ENCODE measurements at places on chromosomes 7 and 10. TPM values are rescaled to one million over a fixed set of nuclear protein-coding genes. Genes with fewer than 3 reads are reported as not detected.
A peak's percentile ranks its signal among the peaks of the same experiment; 100 is the strongest.

Gene OR2A12
- not detected for total RNA-seq

DNA sequence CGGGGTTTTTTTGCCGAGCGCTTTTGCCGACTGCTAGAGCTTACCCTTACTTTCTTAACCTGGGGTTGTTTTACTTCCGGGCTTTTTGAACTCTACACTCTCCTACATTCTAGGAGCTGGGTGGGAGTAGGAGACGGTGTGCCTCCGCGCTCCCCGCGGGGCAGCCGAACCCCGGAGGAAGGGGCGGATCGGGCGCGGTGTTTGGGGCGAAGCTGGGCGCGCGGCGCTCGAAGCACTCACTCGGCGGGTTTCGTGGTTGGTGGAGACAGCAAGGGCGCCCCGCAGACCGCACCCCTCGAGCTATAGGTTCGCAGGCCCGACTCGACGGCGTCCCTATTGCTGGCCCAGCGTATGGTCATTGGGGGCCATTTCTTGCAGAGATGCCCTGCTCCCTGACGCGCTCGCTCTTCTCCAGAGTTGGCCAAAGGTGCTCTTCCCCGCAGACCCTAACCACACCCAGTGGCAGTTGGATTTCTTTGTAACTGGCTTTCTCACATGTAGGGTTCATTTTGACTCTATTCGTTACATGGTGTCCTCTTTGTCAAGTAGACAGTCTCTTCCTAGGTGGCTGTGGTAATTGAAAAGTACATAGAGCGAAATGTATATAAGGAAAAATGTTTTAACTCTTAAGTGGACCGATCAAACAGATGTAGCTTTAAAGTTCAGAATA, 364 bp downstream of the ZNF518A start:
- peak; percentile 60 for DNase-seq

- no peak for DNase-seq
These were observed 712.1 kb downstream of the PARD3 start for GRCh38 chr10:34102893-34103506.

GRCh38 chr7:97020996-97021746, 3.5 kb downstream of the DLX5 start:
- no peak for DNase-seq

GRCh38 chr10:120984221-120984620, 133.1 kb downstream of the WDR11 start:
- DNase-seq: peak; percentile 16

DNA sequence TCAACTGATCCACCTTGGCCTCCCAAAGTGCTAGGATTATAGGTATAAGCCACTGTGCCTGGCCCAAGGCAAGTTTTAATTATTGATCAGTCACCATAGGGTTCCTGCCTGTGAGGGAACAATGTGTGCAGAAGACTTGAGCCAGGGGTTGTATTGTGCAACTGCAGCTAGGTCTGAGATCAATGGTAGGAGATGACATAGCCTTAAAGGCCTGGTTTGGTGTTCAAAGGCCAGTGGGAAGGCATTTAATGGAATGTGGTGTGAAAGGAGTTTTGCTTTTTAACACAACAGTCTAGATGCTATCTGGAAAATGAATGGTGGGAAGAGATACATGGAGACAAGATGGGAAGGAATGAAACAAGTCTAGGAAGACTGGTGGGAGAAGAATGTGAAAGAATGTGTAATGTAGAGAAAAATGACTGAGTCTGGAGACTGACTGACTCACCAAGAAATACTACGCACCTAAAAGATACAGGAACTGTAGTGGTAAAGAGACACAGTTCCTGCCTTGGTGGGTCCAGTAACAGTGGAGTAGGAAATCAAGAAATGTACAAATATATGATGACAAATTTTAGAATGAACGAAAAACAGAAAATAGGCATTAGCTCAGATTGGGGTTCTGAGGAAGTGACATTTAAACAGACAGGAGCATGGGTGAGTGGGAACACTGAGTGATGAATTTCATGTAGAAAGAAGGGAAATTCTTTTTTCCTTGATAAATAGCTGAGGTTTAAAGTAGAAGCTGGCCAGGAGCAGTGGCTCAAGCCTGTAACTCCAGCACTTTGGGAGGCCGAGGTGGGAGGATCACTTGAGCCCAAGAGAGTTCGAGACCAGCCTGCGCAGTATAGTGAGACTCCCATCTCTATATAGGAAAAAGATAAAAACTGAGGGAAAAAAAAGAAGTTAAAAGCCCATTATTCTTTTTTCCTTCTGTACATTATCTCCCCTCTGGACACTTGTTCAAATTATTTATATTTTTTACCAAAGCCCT, 9.4 kb downstream of the HNRNPF start:
- DNase-seq: no peak

DNA sequence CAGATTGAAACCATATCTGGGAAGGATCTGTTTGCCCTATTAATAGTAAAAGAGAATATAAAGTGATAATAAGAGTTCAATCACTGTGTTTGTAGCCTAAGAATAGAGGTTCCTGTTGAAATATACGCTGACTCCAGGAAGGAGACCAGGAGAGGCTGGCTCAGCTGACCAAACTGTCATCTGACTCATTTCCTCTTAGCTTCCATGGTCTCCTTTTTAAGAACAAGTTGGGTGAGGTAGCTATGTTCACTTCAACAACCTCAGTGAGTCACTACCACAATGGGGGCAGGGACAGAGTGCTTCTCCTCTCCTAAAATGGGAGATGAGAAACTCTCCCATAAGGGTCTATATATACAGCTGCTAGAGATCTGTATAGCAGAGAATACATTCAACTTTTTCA, 543.3 kb downstream of the CALN1 start:
- no peak for DNase-seq

Gene MMRN2
- 57.0 TPM for total RNA-seq

GRCh38 chr7:75967487-75967997, 26.9 kb downstream of the TMEM120A start:
- no peak for DNase-seq

- no peak for DNase-seq
These were observed 86.2 kb downstream of the ITIH5 start for GRCh38 chr10:7580520-7580919.

DNA sequence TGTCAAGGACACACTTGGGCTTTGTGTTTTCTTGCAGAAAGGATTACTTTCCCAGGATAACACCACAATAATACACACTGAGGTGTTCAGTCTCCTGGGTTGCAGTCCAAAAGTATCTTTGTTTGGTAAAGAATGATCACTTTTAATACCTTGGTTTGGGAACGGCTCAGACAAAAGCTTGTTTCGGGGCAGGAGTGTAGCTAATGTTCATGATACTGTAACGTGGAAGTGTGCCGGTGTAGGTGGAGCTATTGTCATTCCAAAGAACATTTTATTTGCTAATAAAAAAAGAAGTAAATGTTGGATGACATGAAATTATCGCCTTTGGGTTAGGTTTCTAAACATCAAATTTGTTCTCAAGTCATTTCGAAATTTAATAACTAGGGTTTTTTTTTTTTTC, 1.2 kb downstream of the EIF4H start:
- DNase-seq: no peak

- no peak for DNase-seq
These were observed at the start of gene PRKAR1B for GRCh38 chr7:727104-727805. TSS of gene PRKAR1B (minus strand) at chr7:727281. CDS start at chr7:711505, 15,776 bp downstream.

Gene SPAM1
- not detected for total RNA-seq

DNA sequence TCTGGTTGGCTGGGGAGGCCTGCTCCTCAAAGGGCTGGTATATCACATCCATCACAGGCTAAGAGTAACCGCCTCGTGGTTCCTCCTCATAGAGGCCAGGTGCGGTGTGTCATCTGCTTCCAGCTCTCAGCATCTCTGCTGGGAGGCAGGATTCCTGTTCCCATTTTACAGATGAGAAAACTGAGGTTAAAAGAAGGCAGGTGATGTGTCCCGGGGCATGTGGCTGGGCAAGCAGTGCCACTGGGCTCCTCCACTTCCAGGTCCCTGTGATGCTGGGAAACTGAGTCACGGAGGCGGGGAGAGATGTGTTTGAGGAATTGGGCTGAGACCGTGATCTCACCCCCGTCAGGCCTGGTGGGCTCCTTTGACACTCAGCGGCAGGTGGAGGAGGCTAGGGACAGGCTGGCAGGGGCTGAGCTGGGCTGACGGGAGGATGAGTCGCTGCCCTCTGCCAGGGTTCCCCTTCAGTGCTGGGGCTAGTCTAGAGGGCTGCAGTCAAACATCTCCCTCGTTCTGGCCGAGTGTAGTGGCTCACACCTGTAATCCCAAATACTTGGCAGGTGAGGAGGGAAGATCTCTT, 9.4 kb downstream of the ARPC1B start:
- no peak for DNase-seq

GRCh38 chr7:4531236-4531635, 150.9 kb upstream of the FOXK1 start:
- no peak for DNase-seq

Gene TFAM
- 17.7 TPM for total RNA-seq

DNA sequence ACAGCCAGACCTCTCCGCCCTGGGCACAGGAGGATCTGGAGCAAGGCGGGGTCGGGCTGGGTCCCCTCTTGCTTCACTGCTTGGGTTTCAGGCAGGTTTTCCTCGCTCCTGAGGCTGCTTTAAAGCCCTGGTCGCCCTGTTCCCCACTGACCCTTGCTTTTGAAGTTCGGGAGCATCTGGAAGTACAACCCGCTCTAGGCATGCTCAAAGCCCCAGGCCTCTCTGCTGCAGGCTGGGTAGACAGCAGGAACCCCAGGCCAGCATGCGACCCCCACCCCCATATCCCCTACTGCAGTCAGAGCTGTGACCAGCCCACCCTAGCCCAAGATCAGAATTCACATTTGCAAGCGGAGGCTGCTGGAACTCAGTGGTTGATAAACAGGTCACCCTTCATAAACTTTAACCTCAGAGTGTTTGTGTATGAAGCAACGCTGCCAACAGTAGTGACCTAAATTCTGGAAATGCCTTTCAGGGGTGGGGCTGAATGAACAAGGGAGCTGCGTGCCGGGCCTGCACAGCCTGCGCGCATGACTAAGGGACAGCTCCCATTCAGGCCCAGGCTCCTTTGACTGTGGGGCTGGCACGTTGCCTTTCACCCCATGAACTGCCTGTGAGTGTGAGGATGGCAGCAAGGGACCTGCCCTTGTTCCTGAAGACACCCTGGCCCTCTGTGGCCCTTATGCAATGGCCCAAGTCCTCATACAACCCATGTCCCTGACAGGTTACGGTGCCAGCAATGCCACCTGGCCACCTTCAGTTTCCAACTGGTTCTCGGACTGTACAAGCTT, 52.5 kb downstream of the PROSER2 start:
- DNase-seq: peak; percentile 90

- DNase-seq: peak; percentile 64
These were observed 12.1 kb downstream of the GALNTL5 start for GRCh38 chr7:151968357-151968756.

GRCh38 chr10:113576852-113577251, 24.0 kb downstream of the HABP2 start:
- DNase-seq: no peak

DNA sequence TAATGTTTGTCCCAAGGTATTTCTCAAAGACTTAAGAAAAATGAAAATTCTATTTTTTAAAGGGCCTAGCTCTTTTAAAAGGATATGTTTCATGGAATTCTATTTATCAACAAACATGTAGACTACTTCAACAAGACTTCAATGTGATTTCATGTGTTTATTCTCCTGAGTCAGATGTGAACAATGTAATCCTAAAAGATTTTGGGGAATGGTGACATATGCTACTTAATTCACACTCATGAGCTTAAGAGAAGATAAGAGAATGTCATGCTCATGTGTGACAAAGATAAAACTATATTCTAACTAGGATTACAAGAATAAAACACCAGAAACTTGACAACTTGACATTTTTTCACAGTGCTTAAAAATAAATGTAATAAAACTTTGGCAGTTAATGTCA, 127.5 kb downstream of the TES start:
- no peak for DNase-seq

GRCh38 chr10:98038288-98038687, 7.9 kb upstream of the CRTAC1 start:
- DNase-seq: no peak

DNA sequence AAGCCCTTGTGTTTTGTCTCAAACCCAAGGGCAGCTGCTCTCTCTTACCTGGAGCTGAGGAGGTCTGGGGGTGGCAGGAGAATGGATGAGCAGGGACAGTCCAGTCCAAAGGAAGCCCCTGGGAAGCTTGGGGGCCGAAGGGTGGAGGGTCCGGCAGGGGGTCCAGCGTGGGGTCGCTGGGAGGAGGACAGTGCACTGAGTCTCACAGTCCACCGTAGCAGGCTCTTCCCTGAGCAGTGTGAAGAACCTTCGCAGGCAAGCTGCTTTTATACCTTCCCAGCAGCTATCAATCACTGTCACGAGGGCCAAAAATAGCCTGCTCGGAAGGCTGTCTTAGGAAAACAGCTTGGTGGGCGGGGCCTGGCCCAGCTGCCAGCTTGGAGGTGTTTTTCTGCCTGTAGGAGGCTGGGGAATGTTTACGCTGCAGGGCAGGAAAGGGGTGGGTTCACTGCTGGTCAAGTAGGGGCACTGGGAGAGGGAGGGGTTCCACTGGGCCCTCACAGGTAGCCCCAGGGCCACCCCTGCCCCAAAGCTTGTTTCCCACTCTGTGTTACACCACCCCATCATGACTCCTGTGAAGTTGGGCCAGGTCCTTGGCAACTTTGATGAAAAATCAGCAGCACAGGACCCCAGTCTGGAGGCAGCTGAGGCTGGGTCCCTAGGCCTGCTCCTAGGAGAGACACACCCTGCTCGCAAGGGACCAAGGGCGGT, at the start of gene DEPP1:
DEPP1 (minus strand) TSS at position 240 of the 711 bp plus-strand sequence. CDS start 779 bp downstream, outside the sequence.
- peak; percentile 96 for DNase-seq
